ENCODE measurements at places on chromosomes 5 and 9.

DNA sequence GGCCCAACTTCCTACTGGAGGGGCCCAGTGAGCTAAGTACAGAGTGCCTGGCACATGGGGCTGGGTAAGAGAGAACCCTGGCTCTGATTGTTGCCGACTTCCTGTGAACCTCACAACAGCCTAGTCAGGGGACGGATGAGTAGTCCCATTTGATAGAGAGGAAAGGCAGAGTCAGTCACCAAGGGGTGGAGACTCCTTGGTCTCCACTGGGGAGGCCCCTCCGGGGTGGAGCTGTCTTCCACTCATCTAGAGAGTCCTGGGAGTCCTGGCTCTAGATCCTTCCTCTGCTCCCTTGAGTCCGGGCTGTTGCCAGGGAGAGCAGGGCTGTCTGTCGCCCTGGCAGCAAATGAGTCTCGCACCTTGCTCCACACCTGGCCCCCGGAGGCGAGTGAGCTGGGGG is 8.0 kb downstream of the GRK6 start:
- no peak for DNase-seq

- no peak for DNase-seq
These were observed 336.1 kb upstream of the ADAMTSL1 start for GRCh38 chr9:18137815-18138214.

GRCh38 chr9:17793713-17794622 is 215.1 kb downstream of the SH3GL2 start:
- DNase-seq, result peak; percentile 57

DNA sequence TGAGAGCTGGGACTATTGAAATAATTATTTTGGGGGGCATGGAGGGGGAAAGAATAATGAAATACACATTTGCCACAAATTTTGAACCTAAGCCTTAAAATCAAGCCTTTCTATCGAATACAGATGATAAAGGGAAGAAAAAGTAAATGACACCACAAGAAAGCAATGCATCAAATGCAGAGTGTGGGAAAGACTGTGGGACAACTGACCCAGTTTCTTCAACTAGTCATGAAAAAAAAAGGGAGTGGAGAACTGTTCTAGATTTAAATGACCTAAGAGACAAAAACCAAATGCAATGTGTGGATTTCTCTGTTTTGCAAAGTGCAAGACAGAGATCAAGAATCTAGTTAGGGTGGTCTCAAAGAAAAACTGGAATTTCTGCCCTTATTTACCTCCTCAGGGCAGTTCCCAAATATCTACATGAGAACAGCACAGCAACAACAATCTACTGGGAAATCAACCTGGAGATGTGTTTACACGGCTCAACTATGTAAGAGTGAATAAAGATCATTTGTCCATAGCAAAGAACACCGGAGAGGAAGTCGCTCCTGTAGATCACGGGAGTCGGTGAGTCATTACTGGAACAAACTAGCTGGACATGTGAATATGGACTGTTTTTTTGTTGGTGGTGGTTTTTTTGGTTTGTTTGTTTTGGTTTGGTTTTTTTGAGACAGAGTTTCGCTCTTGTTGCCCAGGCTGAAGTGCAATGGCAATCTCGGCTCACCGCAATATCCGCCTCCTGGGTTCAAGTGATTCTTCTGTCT is 145.9 kb downstream of the DROSHA start:
- no peak for DNase-seq

DNA sequence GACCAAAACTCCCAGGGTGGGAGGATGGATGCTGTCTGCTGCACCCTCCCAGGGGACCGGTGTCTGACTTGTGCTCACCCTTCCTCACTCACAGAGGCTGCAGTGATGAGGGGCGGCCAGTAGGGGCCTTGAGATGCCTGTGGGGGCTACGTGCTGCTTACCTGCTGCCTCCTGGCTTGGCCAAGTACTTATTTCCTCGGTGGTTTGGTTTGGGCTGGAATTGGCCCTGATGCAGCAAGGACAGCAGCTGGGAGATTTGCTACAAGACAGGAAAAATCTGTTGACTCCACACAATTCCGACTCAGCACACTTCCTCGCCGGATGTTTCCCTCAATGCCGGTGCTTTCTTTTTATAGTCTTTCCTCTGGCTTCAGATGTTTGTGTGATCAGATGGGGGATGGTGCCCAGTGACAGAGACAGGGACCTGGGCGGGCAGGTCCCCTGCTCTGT is 6.6 kb downstream of the PCDH12 start:
- no peak for DNase-seq

DNA sequence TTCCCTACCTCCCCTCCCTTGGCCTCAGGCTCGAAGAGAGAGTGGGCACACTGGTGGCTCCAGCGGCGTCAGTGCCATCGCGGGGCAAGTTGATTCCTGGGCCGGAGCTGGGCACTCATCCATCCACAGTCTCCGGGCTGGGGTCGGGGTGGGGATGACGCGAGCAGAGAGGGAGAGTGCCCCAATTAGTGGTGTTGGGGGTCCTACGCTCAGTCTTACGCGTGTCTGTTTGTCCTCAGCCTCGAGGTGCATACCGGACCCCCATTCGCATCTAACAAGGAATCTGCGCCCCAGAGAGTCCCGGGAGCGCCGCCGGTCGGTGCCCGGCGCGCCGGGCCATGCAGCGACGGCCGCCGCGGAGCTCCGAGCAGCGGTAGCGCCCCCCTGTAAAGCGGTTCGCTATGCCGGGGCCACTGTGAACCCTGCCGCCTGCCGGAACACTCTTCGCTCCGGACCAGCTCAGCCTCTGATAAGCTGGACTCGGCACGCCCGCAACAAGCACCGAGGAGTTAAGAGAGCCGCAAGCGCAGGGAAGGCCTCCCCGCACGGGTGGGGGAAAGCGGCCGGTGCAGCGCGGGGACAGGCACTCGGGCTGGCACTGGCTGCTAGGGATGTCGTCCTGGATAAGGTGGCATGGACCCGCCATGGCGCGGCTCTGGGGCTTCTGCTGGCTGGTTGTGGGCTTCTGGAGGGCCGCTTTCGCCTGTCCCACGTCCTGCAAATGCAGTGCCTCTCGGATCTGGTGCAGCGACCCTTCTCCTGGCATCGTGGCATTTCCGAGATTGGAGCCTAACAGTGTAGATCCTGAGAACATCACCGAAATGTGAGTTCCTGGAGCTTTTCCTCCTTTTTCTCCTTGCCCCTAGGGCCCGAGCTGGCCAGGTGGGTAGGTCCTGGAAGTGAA is 861 bp downstream of the NTRK2 start:
- no peak for DNase-seq

DNA sequence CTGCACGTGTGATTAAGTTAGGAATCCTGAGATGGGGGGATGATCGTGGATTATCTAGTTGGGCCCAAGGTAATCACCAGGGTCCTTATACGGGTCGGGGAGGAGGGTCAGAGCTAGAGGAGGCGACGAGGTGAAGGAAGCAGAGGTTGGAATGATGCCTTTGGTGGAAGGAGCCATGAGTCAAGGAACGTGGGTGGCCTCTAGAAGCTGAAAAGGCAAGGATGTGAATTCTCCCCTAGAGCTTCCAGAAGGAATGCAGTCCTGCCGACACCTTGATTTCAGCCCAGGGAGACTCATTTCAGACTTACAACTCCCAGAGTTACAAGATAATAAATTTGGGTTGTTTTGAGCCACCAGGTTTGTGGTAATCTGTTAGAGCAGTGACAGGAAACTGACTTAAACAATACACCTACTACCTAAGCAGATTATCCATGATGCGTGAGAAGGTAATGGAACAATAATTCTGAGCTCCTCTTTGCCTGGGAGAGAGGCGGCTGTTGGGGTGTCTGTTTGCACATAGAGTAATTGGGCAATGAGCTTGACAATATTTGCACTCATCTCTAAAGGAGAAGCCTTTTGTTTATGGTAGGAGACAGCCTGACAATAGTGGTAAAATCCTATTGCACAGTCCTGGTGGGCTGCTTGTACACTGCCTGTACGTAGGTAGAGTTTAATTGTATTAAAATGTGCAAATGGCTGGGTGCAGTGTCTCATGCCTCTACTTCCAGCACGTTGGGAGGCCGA is 129.3 kb upstream of the IER5L start:
- no peak for DNase-seq

DNA sequence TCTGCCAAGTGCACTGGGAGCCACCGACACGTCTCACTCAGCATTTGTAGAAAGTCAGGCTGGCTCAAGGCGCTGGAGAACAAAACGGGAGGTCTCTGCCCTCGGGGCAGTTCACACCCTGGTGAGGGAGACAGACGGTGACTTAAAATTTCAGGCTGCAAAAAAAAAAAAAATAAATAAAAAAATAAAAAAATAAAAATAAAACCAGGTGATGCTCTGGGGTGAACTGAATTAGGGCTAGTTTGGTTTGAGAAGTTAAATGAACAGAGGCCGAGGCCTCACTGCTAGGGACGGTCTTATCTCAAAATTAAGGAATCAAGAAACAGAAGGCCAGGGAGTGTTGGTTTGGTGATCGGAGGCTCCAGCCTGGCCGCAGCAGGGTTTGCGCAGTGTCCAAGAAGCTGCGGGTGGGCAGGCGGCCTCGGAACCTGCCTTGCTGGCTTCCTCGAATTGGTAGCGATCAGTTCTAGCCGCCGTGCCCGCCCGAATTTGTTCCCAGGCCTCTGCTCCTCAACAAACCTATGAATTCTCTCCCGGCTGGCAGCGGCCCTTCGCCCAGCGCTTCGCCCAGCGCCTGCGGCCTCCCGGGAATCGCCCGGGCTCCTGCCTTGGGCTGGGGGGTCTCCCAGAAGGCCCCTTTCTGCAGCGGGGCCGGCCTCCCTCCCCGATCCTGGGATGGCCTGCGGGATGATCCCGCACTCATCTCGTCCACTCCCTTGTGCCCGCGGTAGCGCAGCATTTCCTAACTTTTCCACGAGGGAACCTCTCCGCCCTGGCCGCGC is 1.5 kb downstream of the NKX2-5 start:
- DNase-seq, result no peak

- DNase-seq, result no peak
These were observed 33.8 kb upstream of the PANK3 start for GRCh38 chr5:168612996-168613395.

GRCh38 chr5:39570403-39571027 is 145.7 kb upstream of the DAB2 start:
- DNase-seq, result peak; percentile 62

All from T47D (cell line).